ENCODE measurements at places on chromosomes 11 and 22. TPM values are rescaled to one million over a fixed set of nuclear protein-coding genes. Genes with fewer than 3 reads are reported as not detected.

ROBO4 gene
- total RNA-seq, result not detected

- H3K27me3 ChIP-seq, result peaks cover 15% of the 10 kb centered on the region
- DNase-seq, result no peak
- no peaks in the 10 kb centered on the region for H3K4me1 ChIP-seq
- H3K36me3 ChIP-seq, result no peaks in the 10 kb centered on the region
- H3K27ac ChIP-seq, result no peak overlapping the region
- H3K4me3 ChIP-seq, result no peak overlapping the region
Measured at GRCh38 chr22:32677876-32678275, 123.6 kb upstream of the TIMP3 start.

JAML gene
- total RNA-seq, result 236 TPM

DNA sequence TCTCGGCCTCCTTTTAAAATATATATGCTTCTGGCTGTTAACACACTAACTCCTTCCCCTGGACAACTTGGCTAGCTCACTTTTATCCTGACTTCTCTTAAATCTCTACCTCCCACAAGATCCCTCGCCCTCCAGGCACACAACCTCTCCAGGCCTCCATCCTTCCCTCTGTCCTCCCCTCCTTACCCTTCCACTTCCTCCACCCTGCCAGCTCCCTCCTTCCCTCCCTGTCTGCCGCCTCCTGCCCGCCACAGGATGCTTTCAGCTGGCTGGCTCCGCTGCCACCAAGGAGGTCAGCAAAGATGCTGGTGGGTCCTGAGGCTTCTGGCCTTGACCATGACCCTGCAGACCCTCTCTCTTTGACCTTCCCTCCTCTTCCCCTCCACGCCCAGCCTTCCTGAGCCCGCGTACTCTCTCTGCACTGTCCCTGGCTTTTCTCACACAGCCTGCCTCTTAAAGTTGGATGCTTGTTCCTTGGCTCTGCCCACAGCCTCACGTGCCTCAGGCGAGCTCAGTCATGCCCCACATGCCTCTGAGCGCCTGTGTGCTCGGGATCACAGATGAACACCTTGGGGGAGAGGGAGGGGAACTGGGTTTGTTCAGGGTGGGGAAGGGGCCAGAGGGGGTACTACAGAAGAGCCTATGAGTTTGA, 6.7 kb downstream of the NFAM1 start:
- H3K36me3 ChIP-seq, result no peaks in the 10 kb centered on the region
- H3K4me1 ChIP-seq, result peaks cover 2% of the 10 kb centered on the region
- H3K27me3 ChIP-seq, result peaks cover under 1% of the 10 kb centered on the region
- DNase-seq, result no peak
- no peak overlapping the region for H3K27ac ChIP-seq
- no peak overlapping the region for H3K4me3 ChIP-seq

CRYBA4 gene
- total RNA-seq, result not detected

GRCh38 chr11:78300108-78300839, 111.6 kb downstream of the USP35 start:
- no peaks in the 10 kb centered on the region for H3K36me3 ChIP-seq
- H3K4me3 ChIP-seq, result no peak overlapping the region
- no peaks in the 10 kb centered on the region for H3K4me1 ChIP-seq

- no peaks in the 10 kb centered on the region for H3K4me1 ChIP-seq
- H3K36me3 ChIP-seq, result no peaks in the 10 kb centered on the region
- no peak overlapping the region for H3K4me3 ChIP-seq
- no peak overlapping the region for H3K27ac ChIP-seq
- H3K27me3 ChIP-seq, result no peaks in the 10 kb centered on the region
Measured at GRCh38 chr11:120746836-120747609, 235.5 kb downstream of the GRIK4 start.

- H3K36me3 ChIP-seq, result no peaks in the 10 kb centered on the region
- no peak overlapping the region for H3K27ac ChIP-seq
- no peak for DNase-seq
- no peaks in the 10 kb centered on the region for H3K4me1 ChIP-seq
Measured at GRCh38 chr11:74720596-74721478, 10.4 kb downstream of the CHRDL2 start.

RFPL3 gene
- not detected for total RNA-seq

GGT1 gene
- total RNA-seq, result 15.6 TPM

SCGB2A2 gene
- not detected for total RNA-seq

Measured in activated CD8-positive, alpha-beta T cell treated with anti-CD3 and anti-CD28 coated beads for 36 hours (primary cell).